ENCODE measurements at places on chromosomes 6 and 20.

DNA sequence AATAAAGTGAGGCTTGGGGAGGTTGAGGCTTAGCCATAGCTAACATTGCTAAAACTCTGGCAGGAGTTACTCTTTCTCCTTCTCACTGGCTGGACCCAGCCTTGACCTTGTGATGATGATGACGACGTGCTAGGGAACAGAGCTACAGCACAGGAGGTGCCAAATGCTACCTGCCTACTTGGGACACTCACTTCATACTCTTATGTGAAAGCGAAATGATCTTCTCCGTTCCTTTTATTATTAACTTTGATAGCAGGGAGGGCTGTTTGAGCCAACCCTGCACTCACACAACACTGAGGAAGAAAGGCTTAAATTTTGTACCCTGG is 1.2 kb upstream of the ELMO2 start:
- no peak for DNase-seq

GRCh38 chr6:10033223-10033829 is 381.5 kb downstream of the TFAP2A start:
- DNase-seq: no peak

- no peak for DNase-seq
These were observed 9.6 kb downstream of the DYNLRB1 start for GRCh38 chr20:34525709-34526416.

DNA sequence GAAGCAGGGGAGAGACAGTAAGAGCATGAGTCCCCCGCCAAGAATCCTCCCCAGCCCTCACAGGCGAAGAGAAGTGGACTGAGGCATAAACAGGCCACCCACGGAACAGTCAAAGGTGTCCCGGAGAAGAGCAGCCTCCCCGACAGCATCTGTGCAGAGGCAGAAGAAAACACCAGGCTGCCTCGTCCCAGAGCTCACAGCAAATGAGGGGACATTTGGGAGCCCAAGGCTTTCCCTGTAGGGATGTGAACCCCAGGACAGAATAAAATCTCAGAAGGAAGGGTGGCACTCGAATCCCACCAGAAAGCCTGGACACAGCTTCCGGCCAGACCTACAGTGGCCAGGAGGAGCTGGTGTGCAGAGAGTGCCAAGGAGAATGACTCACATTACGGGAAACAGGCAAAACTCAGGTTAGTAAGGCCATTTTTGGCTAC is 90.4 kb downstream of the DLL1 start:
- DNase-seq: no peak

DNA sequence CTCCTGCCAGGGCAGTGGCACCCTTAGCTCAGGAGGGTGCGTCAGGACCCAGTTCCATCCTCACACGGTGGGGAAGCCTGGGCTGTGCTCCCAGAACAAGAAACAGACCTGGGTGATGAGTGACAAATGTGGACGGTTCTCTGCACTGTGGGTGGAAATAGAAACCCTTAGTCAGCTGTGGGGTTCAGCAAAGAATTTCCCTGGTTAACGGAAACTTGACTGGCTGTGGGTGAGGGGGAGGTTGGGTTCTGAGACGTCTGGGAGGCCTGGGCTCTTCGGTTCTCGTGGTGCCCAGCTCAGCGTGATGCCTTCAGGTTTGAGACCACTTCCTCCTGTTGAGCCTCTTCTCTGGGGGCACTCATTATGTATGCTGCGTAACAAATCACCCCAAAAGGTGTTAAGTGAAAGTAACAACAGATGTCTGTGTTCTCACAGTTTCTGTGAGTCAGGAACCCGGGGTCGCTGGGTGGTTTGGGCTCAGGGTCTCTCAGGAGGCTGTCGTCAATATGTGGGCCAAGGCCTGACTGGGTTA is 53.1 kb upstream of the FAM83D start:
- no peak for DNase-seq

DNA sequence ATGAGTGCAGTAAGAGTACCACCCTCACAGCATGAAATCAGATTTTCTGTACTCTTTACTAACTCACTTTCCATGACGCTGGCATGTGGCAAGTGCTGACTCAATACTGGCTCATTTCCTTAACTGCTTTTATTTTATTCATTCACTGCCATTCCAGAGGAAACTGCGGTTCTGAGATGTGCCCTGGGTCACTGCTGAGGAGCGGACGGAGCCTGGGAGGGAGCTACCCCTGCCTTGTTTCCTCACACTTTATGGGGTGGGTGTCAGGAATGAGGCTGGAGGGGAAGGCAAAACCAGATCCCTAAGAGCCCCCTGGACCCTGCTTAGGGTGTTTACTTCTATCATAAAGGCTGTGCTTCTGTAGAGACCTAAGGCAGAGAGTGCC is 14.4 kb downstream of the NT5E start:
- DNase-seq: no peak

GRCh38 chr6:33694401-33694931 is 17.0 kb downstream of the UQCC2 start:
- no peak for DNase-seq

GRCh38 chr6:93731306-93731705 is 311.9 kb upstream of the EPHA7 start:
- no peak for DNase-seq

- DNase-seq: no peak
These were observed 32.1 kb upstream of the PNRC1 start for GRCh38 chr6:89048288-89048923.

DNA sequence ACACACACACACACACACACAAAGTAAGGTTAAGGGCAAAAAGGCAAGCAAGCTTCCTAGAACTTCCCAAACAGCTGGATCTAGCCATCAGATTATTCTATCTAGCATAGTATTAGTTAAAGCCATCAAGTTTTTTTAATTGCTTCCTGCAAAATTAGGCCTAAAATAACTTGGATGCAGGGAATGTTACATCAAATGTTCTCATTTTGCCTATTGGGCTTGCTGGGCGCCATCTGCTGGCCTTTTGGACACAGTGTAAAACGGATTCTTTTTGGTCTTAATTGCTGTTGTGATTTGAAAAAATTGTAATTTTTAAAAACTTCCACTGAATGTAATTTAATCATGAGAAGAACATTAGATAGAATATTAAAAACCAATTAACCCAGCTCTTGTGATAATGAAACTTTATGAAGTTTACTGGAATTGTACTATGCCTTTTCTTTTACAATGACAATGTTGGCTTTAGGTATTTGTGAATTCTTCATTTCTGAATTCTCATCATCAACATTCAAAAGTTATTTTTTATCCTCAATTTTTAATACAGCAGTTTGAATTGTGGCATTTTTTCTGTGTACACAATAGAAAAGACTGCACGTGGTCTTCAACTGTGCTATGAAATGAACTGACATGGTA is 6.8 kb downstream of the MKKS start:
- DNase-seq: no peak

DNA sequence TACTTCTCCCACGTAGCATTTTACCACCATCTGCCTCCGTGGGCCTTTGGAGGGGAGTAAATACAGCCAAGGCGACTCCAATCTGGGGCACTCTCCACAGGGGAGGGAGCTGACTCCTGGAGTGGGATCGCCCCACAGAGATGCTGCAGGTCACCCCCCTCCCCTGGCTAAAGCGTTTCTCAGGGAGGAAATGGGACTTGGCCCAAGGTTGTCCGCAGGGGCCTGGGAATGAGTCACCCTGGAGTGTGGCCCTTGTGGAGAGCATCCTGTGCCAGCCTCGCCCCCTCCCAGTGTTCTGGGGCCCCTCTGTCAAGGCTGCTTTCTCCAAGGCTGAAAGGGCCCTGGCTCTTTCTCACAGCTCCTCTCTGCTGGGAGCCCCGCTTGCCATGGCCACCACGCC is 84.5 kb upstream of the QKI start:
- DNase-seq: no peak

DNA sequence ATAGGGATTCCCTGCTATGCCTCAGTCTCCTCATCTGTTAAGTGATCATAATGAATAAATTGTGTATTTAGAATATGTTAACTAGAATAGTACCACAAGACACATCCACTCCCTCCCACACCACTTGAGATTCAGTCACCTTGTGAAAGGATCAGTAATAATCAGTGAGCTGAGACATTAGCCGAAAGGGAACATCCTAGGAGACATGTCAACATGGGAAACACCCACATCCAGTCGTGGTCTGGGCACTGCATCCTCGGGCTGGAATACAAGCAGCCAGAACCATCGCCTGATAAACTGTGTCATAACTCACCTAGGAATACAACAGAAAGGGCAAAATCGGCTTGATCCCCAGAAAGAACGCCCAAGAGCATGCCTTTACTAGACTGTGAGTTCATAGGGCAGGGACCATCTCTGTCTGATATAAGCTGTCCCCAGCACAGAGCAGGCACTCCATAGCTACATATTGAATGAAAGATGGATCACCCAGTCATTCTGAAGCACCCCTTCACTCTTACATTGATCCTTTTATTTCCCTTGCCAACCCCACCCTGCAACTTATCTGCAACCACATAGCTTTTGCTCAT is 23.9 kb downstream of the RIPOR2 start:
- DNase-seq: no peak

- no peak for DNase-seq
These were observed 58.8 kb downstream of the BMP6 start for GRCh38 chr6:7784706-7785105.

- no peak for DNase-seq
These were observed 71.4 kb downstream of the KLHL32 start for GRCh38 chr6:96995903-96996302.

DNA sequence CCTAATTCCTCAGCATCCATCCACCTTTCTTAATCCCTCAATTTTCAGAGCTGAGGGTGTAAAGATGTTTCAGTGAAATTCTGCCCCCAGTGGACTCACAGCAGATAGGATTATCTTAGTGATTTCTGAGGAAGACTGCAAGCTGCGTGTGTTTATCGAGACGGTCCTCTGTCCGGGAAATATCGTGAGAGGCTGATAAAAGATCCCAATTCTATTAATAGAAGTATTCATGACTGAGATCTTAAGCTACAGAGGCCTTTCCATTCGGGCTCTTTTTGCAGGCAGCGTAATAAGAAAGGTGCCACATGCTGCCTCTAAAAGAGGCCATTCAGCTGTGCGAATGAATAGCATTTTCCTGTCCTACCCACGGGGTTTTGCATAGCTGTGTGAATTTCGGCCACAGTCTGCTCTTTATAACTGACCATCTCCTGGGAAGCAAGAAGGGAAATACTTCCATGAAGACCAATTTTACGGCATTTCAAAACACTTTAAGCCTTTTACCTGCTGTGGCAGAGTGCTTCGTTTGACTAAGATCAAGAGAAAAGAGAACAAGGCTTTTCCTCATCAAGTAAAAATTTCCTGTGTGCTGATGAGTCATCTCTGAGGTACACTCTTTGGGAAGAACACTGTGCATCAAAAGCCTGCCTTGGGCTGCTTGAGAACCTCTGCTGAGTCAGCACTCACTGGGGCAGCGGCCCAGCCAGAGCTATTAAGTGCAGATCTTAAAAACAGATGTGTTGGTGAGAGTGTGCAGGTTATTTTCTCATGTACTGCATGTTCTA is 208.8 kb downstream of the ARHGAP18 start:
- no peak for DNase-seq

DNA sequence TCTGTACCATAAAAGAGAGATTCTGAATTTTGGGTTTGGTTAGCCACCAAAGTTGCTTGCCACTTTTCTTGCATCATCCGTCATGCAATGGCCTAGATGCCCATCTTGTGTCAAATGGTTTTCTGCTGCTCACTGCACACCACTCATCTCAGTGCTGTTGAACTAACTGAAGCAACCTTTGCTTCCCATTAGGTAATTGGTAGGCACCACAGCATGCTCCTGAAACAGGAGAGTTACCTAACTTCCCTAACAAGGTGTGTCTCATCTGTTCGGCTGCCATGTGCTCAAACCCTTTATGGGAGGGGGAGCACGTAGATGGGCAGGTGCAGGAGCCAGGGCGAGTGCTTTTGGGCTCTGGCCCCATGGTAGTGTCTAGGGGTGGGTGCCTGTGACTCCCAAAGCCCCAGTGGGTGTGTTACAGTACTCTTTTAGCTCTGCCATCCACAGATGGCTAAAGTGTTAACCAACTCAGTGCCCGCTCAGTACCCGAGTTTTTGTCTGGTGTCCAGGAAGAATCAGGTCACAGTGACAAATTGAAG is 147.4 kb upstream of the SPACA1 start:
- DNase-seq: no peak

DNA sequence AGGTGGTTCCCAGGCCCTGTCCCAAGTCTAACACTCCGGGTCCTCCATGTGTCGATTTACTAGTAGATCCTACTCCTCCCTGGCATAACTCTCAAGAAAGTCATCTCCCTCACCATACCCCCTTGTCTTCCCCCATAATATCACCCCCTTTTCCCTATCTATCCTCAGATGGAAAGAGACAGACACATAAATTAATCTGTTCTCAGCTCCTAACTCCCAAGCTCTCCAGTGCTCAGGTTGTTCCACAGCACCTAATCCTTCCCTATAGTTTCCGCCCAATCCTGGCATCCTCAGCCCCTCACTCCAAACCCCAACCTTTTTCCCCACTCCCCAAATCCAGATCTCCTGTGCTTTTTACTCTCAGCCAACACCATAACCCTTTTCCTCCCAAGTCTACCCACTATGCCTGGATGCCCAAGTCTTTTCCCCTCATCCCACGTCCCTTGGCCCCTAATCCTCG is 808 bp downstream of the ILRUN start:
- DNase-seq: no peak

DNA sequence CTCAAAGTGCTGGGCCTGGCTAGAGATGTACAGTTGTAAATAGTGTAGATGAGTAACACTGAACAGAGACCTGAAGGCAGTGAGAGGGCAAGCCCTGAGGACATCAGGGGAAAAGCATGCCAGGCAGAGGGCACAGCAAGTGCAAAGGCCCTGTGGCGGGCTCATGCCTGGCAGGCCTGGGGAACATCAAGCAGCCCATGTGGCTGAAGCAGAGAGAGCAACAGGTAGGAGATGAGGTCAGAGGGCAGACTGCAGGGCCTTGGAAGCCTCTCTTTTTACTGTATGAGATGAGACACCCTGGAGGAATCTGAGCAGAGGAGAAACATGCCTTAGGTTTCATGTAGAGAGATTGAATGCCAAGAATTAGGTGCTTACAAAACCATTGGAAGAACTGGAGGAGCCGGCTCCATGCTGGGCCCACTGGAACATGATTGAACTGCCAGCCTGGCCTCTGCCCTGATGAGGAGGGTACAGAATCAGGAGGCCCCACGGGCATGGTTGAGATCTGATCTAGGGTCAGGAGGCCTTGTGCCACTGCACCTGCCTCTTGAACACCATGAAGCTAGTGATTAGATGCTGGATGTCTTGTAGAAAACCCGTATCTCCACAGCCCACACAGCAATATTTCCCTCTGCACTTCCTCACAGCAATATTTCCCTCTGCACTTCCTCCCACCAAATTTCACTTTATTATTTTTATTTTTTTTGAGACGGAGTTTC is 5.9 kb upstream of the HMGA1 start:
- DNase-seq: no peak

- DNase-seq: no peak
These were observed 10.2 kb upstream of the BEND6 start for GRCh38 chr6:56944661-56945060.

DNA sequence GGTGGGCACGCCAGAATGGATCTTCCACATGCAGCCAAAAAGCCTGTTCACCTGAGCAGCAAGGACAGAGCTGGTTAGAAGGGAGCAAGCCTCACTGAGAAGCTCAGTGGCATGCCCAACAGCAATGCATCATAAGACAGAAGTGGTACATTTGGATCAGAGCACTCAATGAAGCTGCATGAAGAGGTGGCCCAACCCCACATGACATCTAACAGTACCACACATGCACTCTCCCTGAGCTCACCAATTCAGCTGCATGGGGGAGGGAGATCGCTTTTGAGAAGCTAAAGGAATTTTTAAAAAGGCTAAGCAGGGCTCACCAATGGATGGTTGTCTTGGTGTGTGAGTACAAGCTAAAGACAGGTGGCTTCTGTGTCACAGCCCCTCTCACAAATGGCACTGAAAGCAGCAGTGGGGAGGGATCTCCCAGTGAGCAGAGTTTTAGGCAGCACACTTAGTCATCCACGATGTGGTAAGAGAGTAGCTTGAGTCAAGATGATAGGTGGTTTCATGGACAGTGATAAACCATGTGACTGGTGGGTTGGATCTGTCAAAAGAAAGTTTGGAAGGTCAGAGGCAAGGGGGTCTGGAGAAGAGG is 166.6 kb upstream of the TAB2 start:
- no peak for DNase-seq

Measured in progenitor cell of endocrine pancreas (in vitro differentiated cells).